ENCODE measurements at places on chromosomes 5 and 9.

DNA sequence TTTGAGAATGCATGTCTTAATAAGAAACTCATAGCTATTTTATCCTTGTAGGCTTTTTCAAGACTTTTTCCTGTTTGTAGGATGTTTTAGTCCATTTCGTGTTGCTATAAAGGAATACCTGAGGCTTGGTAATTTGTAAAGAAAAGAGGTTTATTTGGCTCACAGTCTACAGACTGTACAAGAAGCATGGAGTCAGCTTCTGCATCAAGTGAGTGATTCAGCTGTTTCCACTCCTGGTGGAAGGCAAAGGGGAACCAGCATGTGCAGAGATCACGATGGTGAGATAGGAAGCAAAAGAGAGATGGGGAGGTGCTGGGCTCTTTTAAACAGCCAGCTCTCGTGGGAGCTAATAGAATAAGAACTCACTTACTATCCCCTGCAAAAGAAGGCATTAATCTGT, 177.3 kb downstream of the ALDH1A1 start:
- DNase-seq: no peak

DNA sequence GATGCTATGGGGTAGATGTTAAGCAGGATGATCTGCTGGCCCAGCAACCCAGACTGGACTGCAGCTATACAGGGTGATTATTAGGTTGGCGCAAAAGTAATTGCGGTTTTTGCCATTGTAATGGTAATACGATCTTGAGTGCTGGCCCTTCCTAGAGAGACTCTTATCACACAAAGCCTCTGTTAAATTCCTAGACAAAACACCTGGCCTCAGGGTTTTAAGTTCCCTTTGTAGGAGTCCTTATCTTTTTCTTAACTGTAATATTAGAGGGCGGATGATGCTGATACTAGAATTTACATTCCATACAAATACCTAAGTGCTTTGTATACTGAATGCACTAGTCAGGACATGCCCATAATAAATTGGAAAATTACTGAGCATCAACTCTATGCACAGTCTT, 222.2 kb downstream of the NDUFS4 start:
- DNase-seq: no peak

DNA sequence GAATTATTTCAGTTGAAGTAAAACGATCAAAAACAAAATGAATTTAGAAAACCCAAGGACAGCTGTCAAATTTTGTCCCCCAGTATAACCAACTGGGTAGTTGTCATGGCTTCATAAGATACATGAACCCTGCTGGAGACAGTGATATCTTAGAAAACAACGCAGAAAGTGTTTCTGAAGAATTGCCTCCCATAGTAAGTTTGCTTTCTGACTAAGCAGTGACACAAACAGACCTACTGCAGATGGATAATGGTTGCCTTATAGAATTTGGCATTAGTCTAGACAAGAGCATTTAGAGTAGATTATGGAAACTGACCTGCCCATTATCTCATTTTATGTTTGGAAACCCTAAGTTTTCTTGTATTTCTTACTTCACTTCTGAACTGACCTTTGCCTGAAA, 187.7 kb upstream of the KCNN2 start:
- DNase-seq: no peak

DNA sequence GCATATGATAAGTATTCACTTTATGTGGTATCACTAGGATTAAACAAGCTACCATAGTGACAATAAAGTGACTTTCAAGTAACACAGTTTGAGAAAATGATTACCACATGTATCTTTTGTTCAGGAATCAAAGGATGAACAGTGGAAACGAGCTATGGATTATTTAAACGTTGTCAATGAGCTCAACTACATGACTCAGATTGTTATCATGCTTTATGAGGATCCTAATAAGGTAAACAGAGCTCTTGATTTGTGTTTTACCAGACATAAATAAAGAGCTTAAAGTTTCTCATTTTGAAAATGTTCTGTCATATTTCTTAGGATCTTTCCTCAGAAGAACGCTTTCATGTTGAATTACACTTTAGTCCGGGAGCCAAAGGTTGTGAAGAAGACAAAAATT, 57.4 kb downstream of the PPIP5K2 start:
- no peak for DNase-seq

DNA sequence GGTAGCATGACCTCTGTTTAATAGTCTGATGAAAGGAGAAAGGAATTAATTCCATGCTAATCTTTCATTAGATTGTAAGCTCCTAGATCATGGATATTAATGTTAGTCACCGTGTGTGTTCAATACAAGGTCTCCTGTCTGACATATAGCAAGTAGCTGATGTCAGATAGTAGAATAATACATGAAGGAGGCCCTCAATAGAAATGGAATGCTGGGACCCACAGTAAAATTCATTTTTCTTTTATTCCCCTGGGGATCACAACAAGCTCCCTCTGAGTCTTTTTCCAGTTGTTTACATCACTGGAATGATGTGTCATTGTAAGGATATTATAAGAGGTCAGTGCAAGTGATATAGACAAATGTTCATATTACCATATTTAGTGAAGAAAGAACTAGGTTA, 240.3 kb upstream of the TRPC7 start:
- DNase-seq: no peak

- DNase-seq: no peak
Measured at GRCh38 chr5:53109056-53109442, 508 bp downstream of the MOCS2 start.

DNA sequence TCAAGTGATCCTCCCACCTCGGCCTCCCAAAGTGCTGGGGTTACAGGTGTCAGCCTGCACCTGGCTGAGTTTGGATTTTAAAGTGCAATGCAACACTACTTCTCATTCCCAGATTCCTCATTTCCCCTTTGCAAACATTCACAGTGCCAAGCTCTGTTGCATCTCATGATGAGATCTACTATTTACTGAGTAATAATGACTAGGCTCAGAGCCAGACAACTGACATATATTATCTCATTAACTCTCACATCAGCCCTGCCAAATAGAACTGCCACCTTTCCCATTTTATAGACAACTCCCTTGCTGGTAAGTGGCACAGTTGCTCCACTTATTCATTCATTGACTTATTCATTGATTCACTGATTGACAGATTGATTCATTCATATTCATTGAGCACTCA, 7.0 kb downstream of the PDE6A start:
- DNase-seq: no peak

- no peak for DNase-seq
Measured at GRCh38 chr9:35967042-35967441, 9.1 kb upstream of the OR2S2 start.

DNA sequence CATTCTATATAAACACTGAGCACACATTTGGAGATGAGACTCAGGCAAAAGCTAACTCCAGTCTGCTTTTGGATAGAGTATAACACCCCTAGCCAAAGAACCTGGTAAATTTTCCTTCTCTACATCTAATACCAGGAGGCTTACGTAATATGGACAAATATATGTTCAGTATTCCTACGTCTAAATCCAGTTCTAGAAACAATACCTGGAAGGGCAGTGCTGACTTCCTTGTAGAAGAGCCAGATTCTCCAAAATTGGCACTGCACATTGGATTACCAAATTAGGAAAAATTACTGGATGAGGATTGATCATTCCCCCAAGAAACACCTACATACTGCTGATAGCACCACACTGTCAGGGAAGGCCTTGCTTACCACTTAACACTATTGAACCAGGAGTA, 247.4 kb downstream of the SAXO1 start:
- DNase-seq: no peak

GRCh38 chr5:172902497-172903472, 56.4 kb upstream of the RPL26L1 start:
- no peak for DNase-seq

DNA sequence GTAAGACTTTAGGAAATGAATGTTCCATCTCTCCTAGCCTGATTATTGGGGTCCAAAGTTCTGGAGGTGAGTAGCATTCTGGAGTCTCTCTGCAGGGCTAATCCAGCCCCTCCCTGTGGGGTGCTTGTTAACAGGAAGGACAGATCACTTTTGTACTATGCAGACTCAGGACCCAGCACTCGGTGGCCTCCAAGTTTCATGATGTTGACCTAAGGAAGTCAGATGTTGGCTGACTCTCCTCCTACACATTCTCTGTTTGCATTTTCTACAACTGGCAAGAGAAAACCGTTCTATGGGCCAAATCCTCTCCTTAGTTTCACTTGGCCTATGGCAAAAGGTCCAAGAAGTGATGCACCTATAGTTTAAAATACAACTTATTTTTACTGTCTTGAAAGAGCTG, 5.5 kb upstream of the PDE8B start:
- DNase-seq: no peak

DNA sequence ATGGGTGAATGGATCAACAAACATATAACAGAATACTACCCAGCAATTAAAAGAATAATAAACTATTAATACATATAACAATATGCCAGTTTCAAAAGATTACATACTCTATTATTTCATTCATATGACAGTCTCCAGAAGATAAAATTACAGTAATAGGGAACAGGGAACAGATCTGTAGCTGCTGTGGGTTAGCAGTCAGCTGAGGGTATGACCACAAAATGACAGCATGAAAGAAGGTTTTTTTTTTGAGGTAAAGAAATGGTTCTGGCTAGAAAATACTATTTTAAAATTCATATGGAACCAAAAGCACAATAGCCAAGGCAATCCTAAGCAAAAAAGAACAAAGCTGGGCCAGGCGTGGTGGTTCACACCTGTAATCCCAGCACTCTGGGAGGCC, 73.0 kb upstream of the NR5A1 start:
- DNase-seq: no peak

DNA sequence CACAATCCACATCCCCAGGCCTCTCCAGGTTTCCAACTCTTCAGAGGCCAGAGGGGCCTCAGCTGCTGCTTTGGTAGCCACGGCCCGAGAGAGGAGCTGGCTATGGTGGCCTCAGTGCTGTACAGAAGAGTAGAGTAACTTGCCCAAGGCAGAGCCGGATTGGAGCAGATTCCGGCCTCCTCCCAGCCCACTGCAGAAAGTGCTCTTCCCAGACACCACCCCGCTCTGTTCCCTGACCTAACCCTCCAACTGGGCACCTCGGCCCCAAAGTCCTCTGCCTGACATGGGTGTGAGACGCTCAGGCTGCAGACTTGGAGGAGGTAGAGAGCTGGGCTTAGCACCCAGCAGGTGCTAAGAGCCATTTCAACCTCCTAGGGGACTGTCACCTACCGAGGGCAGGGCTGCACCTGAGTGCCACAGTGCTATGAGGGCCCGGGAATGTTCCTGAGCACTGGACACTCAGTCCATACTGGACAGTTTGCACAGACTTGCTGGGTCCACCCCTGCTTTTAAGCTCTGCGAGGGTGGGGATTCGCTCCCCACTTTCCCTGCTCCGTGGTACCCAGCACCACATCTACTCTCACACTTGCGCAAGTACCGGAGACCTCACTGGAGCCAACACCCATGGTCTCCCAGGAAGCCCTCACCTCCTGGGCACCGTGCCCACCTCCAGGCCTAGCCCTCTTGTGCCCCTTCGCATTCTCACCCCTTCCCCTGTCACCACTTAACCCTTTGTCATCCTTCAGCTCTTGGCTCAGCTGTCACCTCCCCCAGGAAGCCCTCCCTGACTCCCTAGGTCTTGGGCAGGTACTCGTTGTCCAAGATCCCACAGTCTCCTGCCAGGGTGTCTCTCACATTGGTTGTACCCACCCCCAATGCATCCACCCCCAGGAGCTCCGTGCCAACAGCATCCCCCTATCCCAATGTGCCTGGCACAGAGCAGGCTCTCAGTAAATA, 49.8 kb downstream of the DBH start:
- DNase-seq: no peak

- DNase-seq: peak; percentile 76
Measured at GRCh38 chr5:172640822-172641358, at the start of gene NEURL1B. Gene NEURL1B, plus strand, starts transcription at chr5:172641263. Its CDS starts 144 bp downstream, at chr5:172641407.

DNA sequence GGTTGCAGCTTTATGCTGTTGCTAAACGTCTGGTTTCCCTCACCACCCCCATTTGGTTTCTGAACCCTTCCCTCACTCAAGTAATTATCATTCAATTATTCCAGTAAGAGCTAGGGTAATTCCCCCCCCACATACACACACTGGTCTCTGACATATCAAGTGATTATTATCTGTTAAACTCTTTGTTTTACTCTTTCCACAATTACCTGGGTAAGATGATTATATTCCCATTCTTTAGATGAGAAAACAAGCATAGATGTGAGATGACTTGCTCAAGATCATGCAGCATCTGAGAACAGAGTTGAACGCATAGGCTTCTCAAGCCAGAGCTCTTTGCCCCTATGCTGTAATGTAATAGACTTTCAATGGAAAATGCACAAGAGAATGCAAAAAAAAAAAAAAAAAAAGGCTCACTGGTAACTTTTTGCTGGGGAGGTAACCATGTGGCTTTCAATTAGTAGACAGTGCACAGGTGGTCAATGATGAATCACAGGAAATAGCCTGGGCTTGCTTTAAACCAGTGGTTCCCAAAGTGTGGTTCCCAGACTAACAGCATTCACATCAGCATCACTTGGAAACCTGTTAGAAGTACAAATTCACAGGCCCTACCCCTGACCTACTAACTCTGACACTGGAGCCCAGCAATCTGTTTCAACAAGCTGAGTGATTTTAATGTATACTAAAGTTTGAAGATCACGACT, 87.6 kb downstream of the PIK3R1 start:
- DNase-seq: peak; percentile 37

GRCh38 chr5:125657936-125658335, 765.3 kb upstream of the GRAMD2B start:
- DNase-seq: no peak

- no peak for DNase-seq
Measured at GRCh38 chr5:174736331-174736721, 11.9 kb downstream of the MSX2 start.

- DNase-seq: no peak
Measured at GRCh38 chr9:73880101-73880500, 617.0 kb upstream of the RORB start.

DNA sequence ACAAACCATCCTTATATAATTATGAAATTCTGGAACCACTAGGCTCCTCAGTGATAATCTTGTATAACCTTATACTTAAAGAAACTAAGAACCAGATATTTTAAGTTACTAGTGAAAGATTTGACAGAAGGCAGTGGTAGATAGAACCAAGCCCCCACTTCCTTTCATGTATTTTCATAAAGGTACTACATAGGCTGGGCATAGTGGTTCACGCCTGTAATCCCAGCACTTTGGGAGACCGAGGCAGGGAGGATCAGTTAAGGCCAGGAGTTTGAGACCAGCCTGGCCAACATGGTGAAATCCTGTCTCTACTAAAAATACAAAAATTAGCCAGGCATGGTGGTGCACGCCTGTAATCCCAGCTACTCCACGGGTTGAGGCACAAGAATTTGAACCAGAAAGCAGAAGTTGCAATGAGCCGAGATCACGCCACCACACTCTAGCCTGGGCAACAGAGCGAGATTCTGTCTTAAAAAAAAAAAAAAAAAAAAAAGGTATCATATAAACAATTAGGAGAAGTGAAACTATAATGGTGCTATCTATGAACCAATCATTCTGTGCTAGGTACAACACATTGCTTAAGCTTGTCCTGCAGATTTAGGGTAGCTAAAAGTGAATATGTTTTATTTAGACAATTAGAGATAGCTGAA, 27.9 kb upstream of the DTWD2 start:
- no peak for DNase-seq

DNA sequence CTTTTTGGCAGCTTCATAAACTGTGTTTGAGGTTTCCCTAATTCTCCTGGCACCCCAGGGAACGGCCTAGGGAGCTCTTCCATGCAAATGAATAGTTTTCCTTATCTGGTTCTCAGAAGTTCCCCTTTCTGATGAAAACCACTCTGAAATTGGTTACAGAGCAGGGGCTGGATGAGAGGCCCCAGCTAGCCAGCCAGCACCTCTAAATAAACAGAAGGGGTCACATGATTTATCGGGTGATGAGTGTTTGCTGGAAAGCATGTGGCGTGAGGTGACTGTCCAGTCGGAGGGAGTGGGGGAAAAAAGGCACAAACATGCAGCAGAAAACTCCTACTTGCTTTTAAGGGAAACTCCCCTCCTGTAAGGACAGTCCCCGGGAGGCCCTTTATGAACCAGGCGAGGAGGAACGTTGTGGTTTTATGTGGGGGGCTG, 261.2 kb upstream of the ANKRD55 start:
- DNase-seq: no peak
